ENCODE measurements at places on chromosomes 7 and 10.

- no peak for DNase-seq
Observed at GRCh38 chr7:159198016-159198724, 53.5 kb upstream of the VIPR2 start.

DNA sequence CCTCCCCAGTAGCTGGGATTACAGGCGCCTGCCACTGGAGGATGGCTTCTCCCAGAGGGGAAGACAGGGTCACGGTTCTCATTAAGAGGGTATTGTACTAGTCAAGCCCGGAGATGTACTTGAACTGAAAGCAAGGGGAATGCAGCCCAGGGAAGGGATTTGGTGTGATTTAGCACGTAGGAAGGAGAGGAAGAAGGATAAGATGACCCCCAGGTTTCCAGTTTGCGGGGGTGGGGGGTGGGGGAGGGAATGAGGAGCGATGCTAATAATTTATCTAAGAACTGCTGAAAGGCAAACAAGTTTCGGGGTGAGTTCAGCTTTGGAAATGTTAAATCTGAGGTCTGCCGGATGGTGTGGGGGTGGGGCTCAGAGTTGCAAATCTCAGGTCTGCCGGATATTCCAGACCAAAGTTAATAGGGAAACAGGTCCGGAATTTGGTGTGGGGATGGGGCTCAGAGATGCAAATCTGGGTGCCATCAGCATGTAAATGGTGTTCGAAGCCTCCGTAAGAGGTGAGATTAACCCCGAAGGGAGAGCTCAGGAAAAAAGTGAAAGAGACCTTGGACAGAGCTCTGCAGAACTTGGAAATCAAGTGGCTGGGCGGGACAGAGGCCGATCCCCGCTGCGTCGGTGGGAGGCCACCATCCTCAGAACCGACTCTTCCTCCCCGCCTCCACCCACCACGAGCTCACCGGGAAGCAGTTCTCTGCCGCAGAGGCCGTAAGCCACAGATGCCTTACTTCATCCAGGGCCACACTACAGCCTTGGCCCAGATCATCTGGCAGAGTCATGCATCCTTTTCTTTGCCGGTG, 1.6 kb upstream of the SEPHS1 start:
- peak; percentile 34 for DNase-seq

DNA sequence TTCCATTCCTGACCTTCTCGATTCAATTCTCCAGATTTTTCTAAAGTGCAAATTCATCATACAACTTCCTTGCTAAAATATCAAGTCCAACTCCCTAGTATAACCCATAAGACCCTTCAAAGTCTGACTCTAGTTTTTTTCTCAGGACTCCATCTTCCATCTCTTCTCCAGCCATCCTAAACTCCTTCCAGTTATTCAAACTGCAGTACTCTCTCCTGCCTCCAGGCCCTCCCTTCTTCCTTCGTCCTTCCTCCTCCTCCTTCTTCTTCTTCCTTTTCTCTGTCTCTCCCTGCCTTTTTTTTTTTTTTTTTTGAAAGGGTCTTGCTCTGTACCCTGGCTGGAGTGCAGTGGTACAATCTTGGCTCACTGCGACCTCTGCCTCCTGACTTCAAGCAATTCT, 111.9 kb downstream of the RELN start:
- DNase-seq: no peak

DNA sequence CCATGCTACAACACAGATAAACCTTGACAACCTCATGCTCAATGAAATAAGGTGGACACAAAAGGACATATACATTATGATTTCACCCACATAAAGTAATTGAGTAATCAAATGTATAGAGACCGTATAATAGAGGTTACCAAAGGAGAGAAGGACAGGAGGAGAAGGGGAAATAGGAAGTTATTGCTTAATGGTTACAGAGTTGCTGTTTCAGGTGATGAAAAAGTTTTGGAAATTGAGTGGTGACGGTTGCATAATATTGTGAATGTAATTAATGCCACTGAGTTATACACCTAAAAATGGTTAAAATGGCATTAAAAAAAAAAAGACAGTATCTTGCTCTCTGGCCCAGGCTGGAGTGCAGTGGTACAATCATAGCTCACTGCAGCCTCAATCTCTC, 1.5 kb upstream of the OGDH start:
- no peak for DNase-seq

DNA sequence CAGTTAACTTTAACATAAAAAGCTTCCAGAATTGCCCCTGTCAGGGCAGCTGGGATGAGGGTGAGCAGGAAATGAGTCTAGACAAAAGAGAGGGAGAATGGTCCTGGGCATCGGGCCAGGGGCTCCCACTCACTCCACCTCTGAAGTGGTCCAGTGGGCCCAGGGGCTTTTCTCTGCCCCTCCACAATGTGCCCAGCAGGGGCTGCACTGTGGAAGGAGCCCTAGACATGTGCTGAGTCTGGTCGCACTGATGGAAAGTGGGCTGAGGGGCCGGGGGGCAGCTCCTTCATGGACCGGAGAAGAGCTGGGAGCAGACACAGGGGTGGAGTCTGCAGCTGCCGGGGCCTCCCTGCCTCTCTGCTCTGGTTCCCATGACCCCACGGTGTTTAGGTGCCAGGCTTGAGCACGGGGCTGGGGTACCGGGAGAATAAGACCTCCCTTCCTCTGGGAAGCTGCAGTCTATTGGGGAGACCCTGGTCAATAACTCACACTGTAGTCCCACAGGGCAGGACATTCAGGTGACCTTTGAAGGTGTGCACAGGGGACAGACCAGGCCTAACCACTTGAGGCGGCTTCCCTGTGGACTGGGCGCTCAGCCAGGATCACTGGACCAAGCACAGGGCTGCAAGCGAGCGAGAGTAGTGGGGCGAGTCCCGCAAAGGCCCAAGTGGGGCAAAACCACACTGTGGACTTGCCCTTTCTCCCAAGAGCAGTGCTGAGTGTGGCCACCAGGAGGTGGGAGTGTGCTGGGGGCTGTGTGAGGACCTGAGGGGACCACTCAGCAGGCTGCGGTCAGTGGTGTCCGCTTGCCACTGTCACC, 6.1 kb downstream of the ADCY1 start:
- DNase-seq: no peak

DNA sequence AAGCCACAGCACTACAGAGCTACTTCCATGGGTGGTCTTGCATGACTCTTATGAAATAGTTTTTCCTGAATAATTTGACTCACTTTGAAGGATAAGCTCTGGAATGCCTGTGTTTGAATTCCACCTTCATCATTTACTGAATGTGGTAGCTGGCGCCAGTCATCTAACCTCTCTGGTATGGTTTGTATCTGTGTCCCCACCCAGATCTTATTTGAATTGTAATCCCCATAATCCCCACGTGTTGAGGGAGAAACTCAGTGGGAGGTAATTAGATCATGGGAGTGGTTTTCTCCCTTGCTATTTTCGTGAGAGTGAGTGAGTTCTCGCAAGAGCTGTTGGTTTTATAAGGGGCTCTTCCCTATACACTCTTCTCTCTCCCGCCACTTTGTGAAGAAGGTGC, 11.2 kb upstream of the SLC13A1 start:
- peak; percentile 91 for DNase-seq

DNA sequence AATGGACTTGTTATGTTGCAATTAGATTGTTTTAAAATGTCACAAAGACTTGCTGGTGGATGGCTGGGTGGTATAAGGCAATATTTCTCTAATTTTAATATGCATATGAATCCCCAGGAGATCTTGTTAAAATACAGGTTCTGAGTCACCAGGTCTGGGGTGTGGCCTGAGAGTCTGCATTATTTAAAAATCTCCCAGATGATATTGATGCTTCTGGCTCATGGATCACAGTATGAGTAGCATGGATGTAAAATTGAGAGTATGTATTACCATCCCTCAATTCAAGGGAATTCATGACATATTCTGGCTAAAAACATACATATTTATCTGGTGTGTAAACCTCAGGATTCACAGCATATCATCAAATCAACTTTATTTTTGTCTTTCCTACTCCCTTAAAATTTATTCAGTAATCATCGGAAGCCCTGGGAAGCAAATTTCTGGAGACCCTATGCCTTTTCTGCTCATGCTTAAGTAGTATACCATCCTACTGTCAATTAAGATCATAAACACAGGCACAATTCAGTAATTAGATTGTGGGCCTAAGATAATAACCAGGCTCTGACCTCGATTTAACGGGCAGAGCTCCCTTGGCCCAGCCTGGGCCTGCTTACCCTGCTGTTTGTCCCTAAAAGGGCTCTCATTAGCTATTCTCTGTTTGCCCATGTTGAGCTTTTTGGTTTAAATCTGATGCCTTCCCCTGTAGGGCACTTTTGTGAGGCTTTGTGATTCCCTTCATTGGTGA, 29.6 kb upstream of the ICA1 start:
- no peak for DNase-seq

DNA sequence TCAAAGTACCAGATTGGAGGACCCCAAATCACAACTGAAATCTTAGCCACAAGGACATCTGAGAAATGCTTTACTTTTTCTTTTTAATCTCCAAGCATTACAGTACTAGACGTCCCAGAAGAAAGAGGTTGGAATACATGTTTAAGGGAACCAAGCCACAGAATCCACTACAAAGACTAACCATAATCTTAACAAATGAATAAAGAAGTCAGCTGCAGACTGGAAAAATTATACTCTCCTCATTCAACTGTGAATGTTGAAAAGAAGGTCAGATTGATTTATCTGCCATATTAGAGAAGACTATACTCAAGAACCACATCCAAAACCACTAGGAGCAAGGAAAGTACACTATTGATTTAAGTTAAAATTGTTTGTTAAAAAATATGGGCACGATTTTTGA, 102.1 kb upstream of the ABCB5 start:
- DNase-seq: no peak

DNA sequence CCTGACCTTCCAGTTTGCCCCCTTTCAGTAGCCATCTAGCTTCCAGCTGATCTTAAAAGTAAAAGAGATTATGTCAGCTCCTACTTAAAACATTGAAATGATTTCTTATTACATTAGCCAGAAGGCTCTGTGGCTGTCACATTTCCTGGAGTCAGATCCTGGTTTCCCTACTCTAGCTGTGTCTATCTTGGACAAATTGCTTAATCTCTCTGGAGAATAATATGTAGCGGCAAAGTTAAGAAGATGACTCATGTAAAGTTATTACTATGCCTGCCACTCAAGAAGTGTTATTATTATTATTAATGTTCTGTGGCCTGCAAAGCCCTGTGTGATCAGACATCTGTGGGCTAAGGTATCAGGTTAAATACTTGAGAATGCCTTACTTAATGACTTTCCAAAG, 107.2 kb downstream of the RUNDC3B start:
- no peak for DNase-seq

- DNase-seq: no peak
Observed at GRCh38 chr10:107129000-107129399, 35.5 kb downstream of the SORCS1 start.

DNA sequence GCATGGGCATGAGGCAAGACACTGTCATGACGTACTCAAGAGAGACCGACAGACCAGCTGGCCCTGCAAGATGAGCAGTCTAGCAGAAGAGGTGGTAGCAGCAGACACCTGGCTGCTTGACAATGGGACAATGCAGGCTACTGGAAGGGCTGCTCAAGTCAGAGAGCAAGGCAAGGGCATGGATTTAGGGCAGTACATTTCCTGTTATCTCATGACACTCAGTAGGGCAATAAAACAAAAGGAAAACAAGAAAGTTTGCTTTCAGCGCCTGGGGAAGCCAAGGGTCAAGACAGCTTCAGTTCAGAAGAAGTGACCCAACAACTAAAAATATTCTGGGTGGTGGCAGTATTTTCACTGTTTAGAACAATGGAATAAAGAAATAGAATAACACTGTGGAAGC, 331.8 kb upstream of the PHYHIPL start:
- no peak for DNase-seq

DNA sequence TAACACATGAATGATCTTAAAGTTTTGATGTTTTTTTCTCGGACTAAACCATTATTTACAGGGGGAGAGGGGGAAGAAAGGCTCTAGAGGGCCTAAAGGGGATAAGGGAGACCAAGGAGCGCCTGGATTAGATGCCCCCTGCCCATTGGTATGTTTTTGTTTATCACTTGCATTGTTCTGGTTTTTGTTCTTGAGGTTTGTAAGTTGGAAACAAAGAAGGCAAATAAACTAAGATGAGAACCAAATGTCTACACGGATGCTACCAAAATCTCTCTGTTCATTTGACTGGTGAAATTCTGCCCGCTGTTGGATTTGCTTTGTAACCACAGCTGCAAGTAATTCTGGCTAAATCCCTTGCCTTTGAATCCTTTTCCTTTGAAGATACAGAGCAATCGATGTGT, 99.8 kb upstream of the MACROH2A2 start:
- DNase-seq: no peak

DNA sequence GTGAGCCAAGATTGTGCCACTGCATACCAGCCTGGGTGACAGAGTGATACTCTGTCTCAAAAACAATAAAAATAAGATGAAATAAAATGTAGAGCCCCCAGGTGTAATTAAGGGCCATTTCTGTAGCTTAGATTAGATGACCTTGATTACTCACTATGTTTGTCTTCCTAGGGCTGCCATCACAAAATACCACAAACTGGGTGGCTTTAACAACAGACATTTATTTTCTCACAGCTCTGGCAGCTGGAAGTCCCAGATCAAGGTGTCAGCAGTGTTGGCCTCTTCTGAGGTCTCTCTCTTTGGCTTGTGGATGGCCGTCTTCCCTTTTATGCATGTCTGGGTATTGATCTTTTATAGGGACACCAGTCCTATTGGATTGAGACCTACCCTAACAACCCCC, 6.1 kb downstream of the PTER start:
- no peak for DNase-seq

DNA sequence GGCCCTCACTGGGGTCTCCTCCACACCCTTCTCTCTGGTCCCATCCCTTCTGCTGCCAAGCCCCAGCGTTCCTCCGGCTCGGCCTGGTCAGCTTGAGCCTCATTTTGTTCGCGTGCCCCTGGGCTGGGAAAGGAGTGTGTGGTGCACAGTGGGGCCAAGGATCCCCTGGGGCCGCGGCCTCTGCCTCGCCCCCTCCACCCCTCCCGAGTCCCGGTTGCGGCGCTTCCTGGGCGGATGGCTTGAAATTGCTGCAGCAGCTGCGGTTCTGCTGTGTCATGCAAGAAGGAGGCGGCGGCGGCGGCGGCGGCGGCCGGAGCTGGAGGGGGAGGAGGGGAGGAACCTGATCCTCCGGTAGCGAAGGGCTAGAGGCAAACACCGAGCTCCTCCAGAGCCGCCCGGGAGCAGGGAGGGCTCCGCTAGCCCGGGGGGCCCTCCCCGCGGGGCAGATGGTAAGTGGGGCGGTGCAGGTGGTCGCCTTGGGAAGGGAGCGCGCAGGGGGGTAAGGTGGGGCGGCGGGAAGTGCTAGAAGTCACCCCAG, 217.8 kb upstream of the MKLN1 start:
- peak; percentile 89 for DNase-seq

GRCh38 chr10:12852687-12853086, 148.8 kb downstream of the CCDC3 start:
- DNase-seq: no peak
